ENCODE measurements at places on chromosomes 13 and 19. TPM values are rescaled to one million over a fixed set of nuclear protein-coding genes. Genes with fewer than 3 reads are reported as not detected.
A peak's percentile ranks its signal among the peaks of the same experiment; 100 is the strongest.

DNA sequence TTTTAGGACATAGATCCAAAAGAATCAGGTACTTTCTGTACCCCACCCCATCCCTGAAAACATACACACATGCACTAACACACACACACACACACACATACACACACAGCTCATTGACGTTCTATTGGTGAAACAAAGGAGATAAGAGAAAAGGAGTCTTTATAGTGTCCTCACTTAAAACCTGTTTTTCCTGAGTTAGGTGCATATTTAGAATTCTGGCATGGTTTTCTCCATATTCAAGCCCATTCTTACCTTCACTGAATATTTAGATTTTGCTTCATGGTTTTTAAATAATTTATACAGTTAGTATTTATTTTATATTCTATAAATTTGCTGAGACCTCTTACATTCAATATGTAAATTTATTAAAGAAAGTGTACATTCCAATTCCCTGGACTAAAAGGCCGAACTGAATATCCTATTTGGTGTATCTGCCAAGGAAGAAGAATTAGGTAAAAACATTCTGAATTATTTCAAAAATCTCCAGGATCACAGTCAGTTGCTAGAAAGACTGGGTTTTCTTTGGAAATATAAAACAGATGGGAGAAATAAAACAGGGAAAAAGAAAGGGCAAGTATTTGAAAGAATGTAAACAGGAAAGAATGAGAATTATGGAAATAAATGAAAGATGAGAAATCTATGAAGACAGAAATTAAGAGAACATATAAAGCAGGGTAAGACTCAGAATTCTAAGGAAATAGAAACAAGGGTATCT, 556.2 kb downstream of the KCTD12 start:
- no peaks in the 10 kb centered on the region for H3K4me1 ChIP-seq
- no peaks in the 10 kb centered on the region for H3K36me3 ChIP-seq
- no peak for DNase-seq
- no peaks in the 10 kb centered on the region for H3K27me3 ChIP-seq

- H3K27me3 ChIP-seq, result peaks cover 17% of the 10 kb centered on the region
- no peak overlapping the region for H3K4me3 ChIP-seq
- DNase-seq, result no peak
- H3K4me1 ChIP-seq, result no peaks in the 10 kb centered on the region
- no peaks in the 10 kb centered on the region for H3K36me3 ChIP-seq
Measured at GRCh38 chr13:101098873-101099272, 317.4 kb downstream of the NALCN start.

- no peaks in the 10 kb centered on the region for H3K27me3 ChIP-seq
- H3K4me1 ChIP-seq, result peaks cover 16% of the 10 kb centered on the region
- DNase-seq, result no peak
- H3K36me3 ChIP-seq, result peaks cover 67% of the 10 kb centered on the region
Measured at GRCh38 chr13:113592571-113592970, 8.0 kb downstream of the TFDP1 start.

DNA sequence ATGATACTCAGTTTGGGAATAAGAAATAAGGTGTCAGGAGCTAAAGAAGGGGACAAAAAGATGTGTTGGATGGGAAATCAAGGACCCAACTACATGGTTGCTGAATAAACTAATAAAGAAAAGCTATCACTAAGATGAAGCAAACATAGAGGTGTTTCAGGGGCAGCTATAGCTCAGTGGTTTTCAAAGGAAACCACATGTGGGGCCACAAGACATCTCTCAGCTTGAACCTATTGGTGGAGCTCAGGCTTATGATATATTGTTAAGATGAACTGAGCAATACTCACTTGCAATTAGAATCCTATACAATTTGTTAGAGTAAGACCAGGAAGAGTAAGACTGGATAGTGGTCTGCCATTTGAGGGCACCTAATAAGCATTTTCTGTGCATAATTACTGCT, 45.1 kb upstream of the SPRY2 start:
- DNase-seq, result peak; percentile 60
- H3K36me3 ChIP-seq, result peaks cover 1% of the 10 kb centered on the region
- H3K27ac ChIP-seq, result no peak overlapping the region
- peaks cover 13% of the 10 kb centered on the region for H3K4me1 ChIP-seq

DNA sequence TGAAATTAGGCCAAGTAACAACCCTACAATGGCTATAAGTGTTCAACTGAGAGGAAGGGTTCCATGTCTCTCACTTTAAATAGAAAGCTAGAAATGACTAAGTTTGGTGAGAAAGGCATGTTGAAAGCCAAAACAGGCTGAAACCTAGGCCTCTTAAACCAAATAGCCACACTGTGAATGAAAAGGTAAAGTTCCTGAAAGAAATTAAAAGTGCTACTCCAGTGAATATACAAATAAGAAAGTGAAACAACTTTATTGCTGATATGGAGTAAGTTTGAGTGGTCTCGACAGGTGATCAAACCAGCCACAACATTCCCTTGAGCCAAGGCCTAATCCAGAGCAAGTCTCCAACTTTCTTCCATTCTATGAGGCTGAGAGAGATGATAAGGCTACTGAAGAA, 209.6 kb downstream of the KLF12 start:
- peak overlapping the region; percentile 80 for H3K27ac ChIP-seq
- H3K4me3 ChIP-seq, result no peak overlapping the region
- peaks cover 31% of the 10 kb centered on the region for H3K4me1 ChIP-seq
- no peaks in the 10 kb centered on the region for H3K27me3 ChIP-seq
- no peak for DNase-seq

- DNase-seq, result no peak
- no peaks in the 10 kb centered on the region for H3K36me3 ChIP-seq
- peaks cover 4% of the 10 kb centered on the region for H3K4me1 ChIP-seq
- no peak overlapping the region for H3K4me3 ChIP-seq
Measured at GRCh38 chr13:45827318-45827717, 24.2 kb downstream of the SIAH3 start.

DNA sequence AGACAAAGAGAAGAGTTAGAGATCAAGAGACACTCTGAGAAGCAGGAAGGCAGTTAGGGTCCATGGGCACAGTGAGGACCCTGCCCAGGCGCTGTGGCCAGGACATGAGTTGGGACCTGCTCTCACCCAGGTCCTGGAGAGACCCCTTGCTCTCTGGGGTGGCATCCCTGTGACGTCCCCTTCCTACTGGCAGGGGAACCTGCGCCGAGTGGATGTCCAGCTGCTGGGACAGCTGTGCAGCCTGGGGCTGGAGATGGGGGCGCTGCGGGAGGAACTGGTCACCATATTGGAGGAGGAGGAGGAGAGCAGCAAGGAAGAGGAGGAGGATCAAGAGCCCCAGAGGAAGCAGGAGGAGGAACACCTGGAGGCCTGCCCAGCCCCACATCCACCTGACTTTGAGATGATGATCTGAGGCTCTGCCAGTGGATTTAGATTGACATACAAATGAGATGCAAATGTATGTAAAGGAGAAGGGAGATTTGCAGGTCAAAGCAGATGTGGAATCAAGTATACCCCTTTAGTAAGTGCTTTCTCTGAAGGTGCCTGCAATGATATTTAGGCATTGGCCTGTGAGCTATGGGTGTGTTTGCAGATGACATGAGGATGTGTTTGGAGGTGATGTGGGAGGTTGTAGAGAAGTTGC, 978 bp downstream of the ERICH4 start:
- no peak overlapping the region for H3K4me3 ChIP-seq
- no peaks in the 10 kb centered on the region for H3K36me3 ChIP-seq
- peaks cover 11% of the 10 kb centered on the region for H3K27me3 ChIP-seq
- no peak for DNase-seq

Gene EPS8L1
- total RNA-seq, result 4.5 TPM

Gene RGS9BP
- 0.79 TPM for total RNA-seq

Gene SHKBP1
- 153 TPM for total RNA-seq

Gene LYPD3
- total RNA-seq, result 0.33 TPM

Gene ZNF296
- total RNA-seq, result 9.5 TPM
